Fibroblast of mammary gland (primary cell): ENCODE measurements at places on chromosomes 16 and 17.

- DNase-seq: no peak
These were observed 5.9 kb upstream of the CORO6 start for GRCh38 chr17:29628644-29629043.

DNA sequence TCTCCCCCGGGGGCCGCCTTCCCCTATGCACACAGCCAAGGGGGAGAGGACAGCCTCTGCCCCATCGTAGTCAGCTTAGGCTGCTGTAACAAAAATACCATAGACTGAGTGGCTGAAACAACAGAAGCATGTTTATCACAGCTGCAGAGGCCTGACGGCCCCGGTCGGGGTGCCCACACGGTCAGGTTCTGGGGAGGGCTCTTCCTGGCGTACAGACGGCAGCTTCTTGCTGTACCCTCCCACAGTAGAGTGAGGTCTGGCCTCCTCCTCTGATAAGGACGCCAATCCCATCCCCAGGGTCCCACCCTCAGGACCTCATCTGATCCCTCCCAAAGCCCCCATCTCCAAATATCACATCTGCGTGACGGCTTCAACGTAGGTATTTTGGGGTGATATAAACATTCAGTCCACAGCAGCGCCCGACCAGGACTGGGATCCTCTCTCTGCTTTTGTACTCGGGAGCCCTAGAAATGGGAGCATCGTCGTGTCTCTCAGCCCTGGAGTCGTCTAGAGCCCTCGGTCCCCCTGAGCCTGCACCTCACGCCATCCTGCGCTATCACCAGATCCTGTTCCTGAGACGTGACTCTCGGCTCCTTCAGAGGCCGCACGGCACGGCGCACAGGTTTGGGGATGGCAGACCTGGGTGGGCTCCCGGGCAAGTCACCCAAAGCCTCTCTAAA lies 67.8 kb downstream of the RPH3AL start:
- DNase-seq: no peak

DNA sequence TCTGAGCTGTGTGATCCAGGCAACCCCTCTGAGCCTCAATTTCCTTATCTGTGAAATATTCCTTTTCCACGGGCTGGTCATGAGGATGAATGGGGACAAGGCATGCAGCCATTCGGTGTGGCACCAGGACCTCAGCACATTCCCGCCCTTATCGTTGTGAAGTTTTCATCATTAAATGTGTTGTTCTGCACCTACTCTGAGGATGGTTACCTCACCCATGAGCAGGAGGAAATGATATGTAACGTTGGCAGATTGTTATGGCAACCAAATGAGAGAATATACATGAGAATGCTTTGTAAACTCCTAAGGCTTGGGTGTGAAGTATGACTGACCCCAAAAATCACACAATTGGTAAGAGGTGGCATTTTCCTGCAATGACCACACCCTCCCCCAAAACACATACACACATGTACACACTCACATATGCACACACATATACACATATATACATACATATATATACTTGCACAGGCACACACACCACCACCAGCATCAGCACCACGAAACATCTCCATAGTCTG lies 39.5 kb downstream of the SMARCE1 start:
- no peak for DNase-seq

- no peak for DNase-seq
These were observed 82.0 kb upstream of the ASIC2 start for GRCh38 chr17:33375103-33375502.

- no peak for DNase-seq
These were observed 18.3 kb downstream of the CBX4 start for GRCh38 chr17:79820959-79821330.
